ENCODE measurements at places on chromosomes 1 and 21.
A peak's percentile ranks its signal among the peaks of the same experiment; 100 is the strongest.

GRCh38 chr1:218390618-218391017, 45.5 kb downstream of the TGFB2 start:
- no peak for DNase-seq

- no peak for DNase-seq
These were observed 113.7 kb upstream of the DPYD start for GRCh38 chr1:98034505-98034904.

DNA sequence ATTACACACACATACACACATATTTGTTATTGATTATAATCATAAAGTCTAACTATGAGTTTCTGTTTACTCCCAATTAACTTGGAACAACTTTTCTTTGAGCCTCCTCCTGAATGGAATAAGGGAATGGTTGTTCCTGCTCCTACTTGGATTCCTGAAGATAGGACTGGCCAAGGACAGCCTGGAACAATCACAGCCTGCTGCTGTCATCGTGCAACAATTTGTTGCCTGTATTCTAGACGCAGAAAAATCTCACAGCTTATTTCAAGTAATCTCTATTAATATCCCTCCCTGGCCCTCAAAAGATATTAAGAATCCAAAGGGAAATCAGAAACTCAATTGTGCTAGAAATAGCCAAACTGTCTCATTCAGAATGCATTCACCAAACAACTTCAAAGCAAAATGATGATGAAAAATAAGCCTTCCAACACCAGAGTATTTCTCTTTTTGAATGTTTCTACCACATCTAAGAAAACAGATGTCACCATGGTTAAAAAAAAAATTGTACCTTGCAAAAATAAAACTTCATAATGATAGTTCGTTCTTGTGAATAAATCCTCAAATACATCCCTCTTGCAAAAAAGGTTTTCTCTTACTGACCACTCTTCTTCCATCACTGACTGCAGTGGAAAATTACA, 30.9 kb downstream of the RCAN1 start:
- no peak for DNase-seq

DNA sequence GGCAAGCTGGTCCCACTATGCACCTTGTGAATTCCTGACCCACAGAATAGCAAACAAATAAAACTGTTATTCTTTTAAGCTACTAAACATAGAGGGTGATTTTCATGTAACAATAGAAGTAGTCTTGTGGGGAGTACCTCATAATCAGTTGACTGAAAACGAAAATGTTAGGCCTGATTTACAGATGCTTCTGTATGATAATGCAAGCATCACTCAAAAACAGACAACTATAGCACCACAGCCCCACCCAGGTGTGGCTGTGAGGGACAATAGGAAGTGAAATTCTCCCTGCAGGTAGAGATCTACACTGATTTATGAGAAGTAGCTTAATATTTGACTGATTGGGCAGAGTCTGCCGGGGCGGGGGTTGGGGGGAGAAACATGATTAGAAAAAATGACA, 26.5 kb upstream of the KRTAP19-8 start:
- no peak for DNase-seq

- peak; percentile 38 for DNase-seq
These were observed 34.0 kb downstream of the MACF1 start for GRCh38 chr1:39238476-39238875.

DNA sequence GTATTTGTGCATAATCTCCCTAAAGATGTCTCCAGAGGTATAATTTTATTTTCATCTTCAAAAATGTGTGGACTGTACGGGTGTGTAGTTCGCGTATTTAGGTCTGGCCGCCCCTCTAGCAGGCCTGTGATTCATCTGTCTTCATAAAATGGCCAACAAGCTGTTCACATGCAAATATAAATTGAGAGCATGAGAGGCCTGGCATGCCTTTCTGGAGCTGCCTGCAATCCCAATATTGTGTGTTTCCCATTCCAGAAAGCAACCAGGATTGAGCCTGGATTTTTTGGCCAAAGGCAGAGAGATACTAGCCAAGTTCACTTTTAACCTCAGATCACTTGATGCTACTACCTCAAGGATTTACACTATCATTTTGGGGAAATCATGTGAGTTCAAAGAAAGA, 197.2 kb downstream of the NFIA start:
- no peak for DNase-seq

GRCh38 chr1:154765970-154766369, 104.1 kb downstream of the KCNN3 start:
- peak; percentile 65 for DNase-seq

DNA sequence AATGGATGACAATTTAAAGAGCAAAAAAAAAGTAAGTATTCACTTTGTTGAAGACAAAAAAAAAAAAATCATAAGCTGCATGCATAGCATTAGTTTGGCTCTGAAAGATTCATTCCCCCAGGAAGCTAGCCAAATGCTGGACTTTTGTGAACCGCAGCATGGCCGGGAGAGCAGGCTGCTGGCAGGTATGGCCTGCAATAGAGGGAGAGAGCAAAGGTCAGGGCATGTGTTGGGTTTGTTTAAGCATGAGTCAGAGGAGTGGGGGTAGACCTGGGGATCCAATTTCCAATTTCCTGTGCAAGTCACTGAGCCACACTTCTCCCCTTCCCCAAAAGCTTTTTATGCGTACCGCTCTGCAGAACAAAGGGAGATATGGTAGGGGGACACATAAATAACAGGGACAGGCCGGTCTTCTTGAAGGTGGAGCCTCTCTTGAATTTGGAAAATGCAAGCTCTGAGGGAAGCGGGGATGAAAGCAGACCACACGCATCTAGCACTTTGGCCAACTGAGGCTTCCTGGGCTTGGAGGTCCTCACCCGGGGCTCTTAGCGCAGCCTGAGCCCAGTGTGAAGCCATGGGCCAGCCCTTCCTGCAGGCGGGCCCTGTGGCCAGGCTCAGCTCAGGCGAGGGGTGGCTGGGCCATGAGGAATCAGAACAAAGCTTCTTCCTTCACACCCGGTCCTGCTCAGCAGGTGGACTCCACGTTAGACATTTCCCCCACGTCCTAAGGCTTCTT, 171.1 kb downstream of the TOMM20 start:
- DNase-seq: peak; percentile 79

DNA sequence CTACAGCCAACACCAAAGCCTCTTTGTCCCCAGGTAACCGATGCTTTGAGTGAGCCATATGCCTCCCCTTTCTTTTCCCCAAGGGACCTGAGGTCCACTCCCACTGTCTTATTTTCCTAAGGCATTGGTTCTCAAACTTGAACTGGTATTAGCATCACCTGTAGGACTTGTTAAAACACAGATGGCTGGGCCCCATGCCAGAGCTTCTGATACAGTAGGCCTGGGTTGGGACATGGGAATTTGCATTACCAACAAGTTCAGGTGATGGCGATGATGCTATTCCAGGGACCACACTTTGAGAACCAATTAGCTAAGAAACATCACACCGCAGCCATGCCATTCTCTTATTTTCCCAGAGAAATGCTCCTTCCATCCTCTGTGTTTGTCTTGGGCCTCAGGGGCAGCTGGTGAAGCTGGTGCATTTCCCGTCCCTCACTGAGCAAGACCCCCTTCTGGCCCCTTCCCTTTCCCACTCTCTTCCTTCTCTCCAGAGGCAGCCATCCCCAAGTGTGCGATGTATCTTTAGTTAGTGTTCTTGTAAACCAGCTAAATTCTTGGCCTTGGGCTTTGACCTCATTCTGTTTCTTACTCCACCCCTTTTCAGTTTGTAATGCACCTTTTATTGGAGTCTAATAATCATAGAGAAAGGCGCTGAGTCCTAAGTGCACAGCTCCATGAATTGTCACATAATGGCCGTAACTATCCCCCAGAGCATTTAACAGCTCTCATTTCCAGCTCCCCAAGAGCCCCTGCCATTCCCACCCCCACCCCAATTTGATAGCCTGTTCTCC, 14.2 kb upstream of the TTC22 start:
- DNase-seq: no peak

- DNase-seq: no peak
These were observed 868 bp downstream of the ZBTB40 start for GRCh38 chr1:22452481-22452957.

DNA sequence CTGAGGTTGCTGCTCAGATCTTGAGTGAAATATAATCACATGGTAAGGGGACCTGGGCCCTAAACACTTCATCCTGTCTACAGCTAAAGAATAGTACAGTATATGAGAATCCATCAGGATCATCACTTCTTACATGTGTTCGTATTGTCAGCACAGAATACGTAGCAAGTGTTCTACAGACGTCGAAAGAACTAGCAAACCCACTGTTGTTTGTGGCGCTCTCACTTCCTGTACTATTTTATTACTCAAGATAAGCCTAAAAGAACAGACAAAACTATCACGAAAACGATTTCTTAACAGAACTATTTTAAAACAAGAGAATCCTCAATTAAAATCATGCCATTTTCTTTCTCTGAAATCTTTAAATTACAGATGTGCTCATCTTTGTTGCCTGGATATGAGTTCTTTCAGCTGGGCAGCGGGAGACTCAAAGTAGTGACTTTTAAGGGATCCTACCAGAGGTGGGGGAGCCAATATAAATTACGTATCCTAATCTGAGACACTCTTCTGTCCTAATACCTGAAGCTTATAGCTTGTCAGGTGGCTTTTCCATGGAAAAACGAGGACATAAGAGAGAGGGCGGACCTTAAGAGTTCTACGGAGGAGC, 724 bp downstream of the ST7L start:
- peak; percentile 64 for DNase-seq

DNA sequence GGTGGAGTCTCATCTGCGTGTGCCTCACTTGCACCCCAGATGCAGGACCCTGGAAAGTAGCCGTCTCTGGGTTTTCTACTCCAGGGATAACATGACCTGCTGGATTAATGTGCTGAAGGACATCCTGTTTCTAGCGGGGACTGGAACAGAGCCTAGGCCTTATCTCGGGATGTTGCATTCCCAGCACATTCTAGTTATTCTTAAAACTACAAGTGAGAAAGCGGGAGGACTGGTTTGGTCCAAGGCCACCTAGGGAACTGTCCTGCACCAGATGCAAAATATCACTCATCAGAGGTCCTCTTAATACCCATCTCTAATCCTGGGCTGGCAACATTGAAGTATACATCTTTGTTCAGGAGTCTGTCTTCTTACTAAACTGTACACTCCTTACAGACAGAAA, 179.9 kb downstream of the ZC3H11B start:
- no peak for DNase-seq

DNA sequence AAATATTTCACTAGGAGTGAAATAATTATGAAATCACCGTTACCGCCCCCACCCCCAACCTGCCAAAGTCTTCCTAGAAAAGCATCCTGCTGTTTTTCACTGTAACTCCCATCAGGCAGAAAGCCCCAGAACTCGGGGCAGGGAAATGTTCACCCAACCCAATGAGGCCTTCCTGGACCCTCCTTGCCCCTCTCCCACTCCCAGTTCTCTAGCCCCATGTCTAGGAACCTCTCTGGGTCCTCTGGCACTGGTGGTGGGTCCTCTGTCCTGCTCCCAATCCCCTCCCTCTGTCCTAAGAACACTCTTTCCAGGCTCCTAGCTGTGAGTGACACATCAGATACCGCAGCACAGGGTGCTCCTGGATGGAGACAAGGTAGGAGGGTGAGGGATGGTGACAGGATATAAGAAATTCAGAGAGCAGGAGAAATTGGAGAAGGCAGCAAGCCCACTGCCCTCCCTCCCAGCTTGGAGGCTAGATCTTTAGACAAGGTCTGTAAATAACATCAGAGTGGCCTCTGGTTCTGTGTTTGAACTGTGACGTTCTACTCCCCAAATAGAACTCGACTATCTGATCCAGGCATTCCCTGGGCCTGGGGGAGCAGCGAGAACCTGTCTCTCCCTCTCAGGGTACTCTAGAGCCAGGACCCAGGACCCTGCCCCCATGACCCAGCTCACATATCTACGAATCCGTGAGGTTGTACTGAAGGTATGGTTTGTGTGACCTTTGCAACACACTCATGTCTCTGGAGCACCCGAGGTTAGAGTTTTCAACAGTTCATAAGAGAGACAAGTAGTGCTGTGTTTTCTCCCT, 23.3 kb upstream of the BTG2 start:
- no peak for DNase-seq

DNA sequence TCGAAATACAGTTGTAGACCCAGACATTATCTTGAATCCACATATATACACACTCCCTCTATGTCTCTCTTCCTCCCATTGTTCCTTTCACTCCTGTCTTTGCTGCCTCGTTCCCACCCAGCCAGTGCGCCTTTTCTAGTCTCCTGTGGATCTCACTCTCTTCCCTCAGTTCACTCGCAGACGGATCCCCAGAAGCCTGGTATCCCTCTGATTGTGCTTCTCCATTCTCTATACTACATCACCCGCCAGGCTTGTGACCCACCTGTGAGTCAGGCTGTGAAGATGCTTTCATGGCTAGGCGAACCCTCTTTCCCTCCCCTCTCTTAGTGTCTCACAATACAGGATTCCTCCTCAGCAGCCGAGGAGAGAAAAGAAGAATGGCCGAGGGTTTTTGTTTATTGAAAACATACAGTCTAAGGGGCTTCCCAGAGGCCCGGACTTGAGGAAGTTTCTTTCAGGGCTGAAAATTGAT, 1.5 kb downstream of the HCN3 start:
- DNase-seq: no peak

- DNase-seq: peak; percentile 88
These were observed 32.2 kb downstream of the HSPG2 start for GRCh38 chr1:21904704-21905520.

DNA sequence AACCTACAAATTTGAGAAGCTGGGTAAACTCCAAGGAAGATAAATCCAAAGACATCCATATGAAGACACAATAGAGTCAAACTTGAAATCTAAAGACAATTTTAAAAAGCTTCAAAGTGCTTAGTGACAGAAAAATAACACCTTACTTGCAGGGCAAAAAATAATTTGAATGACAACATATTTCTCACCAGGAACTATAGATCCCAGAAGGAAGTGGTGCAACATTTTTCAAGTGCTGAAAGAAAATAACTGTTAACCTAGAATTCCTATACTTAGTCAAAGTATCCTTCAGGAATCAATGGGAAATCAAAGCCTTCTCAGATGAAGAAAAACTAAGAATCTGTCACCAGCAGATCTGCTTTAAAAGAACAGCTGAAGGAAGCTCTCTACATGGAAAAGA, 184.4 kb downstream of the HLX start:
- DNase-seq: no peak

- DNase-seq: peak; percentile 79
These were observed 280.5 kb upstream of the SGIP1 start for GRCh38 chr1:66253330-66253921.

GRCh38 chr1:186871784-186872183, 43.0 kb downstream of the PLA2G4A start:
- DNase-seq: no peak

DNA sequence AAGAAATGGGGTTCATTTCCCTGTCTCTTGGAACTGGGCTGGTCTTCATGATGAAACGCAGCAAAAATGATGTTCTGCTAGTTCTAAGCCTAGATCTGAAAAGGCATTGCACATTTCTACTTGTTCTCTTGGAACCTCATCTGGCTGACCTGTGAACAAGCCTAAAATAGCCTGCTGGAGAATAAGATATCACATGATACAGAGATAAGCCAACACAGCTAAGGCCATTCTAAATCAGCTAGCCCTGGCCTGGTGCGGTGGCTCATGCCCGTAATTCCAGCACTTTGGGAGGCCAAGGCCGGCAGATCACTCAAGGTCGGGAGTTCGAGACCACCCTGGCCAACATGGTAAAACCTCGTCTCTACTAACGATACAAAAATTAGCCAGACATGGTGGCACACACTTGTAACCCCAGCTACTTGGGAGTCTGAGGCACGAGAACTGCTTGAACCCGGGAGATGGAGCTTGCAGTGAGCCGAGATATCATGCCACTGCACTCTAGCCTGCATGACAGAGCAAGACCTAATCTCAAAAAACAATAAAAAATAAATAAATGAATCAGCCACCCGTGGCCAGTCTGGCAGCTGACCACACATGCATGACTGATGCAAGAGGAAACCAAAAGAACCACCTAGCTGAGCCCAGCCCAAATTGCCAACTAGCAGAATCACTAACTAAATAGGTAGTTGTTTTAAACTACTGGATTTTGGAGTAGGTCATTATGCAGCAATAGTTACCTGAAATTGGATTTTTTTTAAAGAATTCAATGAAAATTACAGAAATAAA, 18.0 kb downstream of the CD244 start:
- DNase-seq: no peak
